ENCODE measurements at places on chromosomes 11 and 22.
A peak's percentile ranks its signal among the peaks of the same experiment; 100 is the strongest.

DNA sequence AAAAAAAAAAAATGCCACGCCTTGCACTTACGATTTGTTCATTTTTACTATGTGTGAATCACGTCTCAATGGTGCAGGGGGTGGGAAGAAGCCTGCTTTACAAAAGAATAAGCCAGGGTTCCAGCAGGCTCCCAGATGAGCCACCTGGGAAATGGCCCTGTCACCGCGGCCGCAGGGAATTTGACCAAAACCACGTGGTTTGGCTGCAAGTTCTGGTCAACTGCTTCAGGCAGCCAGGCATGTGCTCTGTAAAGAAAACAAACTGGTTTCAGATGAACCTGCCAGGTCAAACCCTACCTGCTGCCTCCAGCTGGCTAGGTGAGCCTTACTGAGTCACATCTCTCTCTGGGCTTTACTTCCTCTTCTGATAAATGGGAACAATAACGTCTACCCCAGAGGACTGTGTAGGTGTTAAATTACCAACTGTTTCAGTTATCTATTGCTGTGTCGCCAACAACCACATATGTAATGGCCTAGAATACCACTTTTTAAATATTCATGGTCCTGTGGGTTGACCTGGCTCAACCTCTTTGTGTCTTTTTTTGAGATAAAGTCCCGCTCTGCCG, 30.5 kb upstream of the GCAT start:
- no peak for DNase-seq

DNA sequence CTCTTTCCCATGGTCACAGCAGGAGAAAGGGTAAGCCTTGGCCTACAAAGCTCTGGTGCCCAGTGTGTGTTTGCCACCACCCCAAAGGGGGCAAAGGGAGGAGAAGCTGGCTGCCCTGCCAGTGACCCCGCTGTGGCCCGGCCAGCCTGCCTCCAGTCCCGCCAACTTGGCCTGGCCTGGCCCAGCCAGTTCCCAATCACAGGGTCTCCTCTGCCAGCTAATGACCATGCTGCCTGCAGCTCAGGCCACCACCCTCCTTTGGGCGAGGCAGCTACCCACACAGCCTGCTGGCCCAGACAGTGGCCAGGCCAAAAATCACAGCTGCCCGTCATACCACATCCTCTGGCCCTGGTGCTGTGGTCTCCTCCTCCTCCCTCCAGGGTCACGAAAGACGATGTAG, 5.1 kb downstream of the GDPD5 start:
- DNase-seq, result no peak

DNA sequence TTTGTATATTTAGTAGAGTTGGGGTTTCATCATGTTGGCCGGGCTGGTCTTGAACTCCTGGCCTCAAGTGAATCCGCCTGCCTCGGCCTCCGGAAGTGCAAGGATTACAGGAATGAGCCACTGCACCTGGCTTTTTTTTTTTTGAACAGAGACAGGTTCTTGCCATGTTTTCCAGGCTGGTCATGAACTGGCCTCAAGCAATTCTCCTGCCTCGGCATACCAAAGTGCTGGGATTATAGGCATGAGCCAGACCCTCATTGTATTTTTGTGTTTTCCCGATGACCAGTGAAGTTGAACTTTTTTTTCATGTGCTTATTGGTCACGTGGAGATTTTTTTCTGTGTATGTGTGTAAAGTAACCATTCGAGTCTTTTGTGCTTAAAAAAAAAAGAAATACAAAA, 48.2 kb downstream of the KIAA1671 start:
- no peak for DNase-seq

GRCh38 chr11:73838443-73839122, 38.1 kb downstream of the COA4 start:
- no peak for DNase-seq

DNA sequence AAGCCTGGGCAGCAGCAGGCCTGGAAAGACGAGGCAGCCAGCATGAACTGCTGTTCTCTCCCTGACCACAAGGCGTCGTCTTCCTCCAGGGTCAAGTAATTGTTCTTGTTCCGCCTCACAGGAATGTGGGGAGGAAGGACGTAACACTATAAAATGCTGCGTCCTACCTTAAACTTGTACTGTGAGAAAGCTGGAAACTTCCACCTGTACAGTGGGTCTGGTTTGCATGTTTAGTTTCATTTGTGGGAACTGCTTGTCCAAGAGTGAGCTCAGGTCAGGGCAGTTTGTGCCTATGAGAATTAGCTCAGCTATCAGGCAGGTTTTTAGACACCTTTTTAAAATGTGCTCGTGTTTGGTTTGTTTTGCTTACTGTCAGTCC, 55.2 kb downstream of the PANX1 start:
- DNase-seq, result no peak

GRCh38 chr22:19631899-19632667, 82.2 kb upstream of the SEPTIN5 start:
- DNase-seq, result no peak

GRCh38 chr22:37571258-37571991, 8.5 kb downstream of the LGALS2 start:
- DNase-seq, result no peak

DNA sequence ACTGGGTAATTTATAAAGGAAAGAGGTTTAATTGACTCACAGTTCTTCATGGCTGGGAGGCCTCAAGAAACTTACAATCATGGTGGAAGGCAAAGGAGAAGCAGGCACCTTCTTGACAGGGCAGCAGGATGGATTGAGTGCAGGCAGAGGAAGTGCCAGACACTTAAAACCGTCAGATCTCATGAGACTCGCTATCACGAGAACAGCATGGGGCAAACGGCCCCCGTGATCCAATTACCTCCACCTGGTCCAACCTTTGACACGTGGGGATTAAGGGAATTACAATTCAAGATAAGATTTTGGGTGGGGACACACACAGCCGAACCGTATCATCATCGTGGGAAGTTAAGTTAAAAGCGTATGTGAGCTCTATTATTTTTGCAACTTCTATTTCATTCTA, 71.4 kb upstream of the SYN3 start:
- DNase-seq, result no peak

DNA sequence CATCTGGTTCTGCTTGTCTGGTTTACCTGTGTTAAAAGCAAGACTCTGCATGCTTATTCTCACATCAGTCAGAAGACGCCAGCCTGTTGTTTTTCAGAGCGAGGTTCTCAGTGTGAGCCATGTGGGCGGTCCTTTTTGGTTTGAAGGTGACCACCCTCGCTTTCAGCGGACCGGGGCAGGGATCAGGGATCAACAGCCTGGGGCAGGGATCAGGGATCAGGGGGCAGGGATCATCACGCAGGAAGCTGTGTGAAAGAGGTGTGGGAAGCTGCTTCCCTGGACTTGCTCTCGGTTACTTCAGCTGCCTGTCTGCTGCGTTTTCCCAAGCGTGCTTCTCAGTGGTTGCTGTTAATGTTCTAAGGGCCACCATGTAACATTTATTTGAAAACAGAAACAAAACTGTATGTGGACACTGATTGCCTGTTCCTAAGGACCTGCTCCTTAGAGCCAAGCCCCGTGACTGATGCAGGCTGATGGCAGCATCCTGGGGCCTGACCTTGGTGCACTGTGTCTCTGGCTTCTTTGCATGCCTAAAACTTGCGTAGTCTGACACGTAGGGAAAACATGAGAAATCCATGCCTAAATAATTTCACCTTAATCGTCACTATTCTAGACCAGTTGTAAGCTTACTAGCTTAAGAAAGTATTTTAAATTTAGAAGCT, 146.9 kb downstream of the ATXN10 start:
- no peak for DNase-seq

DNA sequence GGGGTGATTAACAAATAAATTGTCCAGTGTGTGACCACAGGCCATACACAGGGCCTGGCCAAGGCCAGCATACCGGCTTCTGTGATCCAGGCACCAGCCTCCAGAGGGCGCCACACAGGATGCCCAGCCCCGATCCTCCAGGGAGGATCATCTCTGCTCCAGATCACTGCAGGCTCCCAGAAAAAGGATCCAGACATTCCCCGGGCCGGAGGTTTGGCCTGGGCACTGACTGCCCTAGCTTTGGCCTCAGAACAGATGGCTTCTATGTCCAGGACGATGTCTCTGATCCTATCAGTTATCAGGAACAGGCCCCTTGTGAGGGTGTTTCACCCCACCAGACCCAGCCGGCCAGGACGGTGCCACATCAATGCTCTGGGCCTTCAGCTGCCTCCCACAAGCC, 74.5 kb upstream of the LMO1 start:
- DNase-seq, result no peak

- DNase-seq, result peak; percentile 80
Measured at GRCh38 chr11:68903288-68904247, at the start of the genes IGHMBP2 and MRPL21. Gene IGHMBP2, plus strand, starts transcription at chr11:68903891. Its CDS starts 62 bp downstream, at chr11:68903953. Gene MRPL21, minus strand, starts transcription at chr11:68903832. Its CDS starts 22 bp downstream, at chr11:68903810.
